ENCODE measurements at places on chromosomes 1 and 21.

GRCh38 chr1:201128476-201128875 is 1.5 kb upstream of the ASCL5 start:
- no peak for DNase-seq

DNA sequence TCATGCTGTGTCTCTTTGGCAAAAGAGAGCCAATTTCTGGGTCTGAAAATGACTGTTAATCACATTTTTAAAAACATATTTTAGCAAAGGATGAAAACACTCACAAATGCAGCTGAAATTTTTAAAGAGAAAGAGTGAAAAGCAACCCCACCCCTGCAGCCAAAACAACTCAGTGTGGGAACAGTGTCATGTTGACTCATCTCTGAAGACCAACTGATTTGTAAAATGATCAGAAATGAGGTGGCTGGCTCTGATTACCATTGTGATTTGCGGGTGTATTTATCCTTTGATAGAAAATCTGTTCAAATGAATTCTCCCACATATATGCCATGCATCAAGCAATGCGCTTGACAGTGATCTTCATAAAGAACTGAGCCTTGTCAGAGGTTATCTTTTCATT is 287.0 kb upstream of the ESRRG start:
- DNase-seq: no peak

DNA sequence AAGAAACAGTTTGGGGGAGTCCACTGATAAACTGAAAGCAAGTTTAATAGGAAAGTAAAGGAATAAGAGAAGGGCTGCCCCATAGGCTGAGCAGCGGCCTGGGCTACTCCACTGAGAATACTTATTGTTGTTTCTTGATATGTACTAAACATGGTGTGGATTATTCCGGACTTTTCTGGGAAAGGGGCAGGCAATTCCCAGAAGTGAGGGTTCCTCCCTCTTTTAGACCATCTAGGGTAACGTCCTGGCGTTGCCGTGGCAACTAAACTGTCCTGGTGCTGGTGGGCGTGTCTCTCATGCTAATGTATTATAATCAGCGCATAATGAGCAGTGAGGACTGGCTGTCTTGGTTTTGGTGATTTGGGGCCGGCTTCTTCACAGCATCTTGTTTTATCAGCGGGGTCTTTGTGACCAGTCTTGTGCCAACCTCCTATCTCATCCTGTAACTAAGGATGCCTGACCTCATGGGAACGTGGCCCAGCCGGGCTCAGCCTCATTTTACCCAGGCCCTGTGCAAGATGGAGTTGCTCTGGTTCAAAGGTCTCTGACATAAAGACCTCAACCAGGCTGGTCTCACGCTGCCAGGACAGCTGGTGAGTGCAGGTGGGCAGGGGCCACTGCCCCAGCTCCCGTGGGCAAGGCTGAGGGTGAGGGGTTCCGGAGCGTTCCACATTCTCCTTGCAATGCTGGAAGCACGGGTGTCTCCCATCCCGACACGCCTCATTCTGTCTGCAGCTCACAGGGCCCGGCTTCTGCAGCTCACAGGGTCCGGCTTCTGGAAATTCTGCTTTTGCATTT is 19.6 kb upstream of the C1orf159 start:
- DNase-seq: no peak

GRCh38 chr1:88189525-88189924 is 494.5 kb upstream of the PKN2 start:
- DNase-seq: no peak

GRCh38 chr1:207152792-207153468 is 48.9 kb downstream of the C4BPA start:
- DNase-seq: no peak

DNA sequence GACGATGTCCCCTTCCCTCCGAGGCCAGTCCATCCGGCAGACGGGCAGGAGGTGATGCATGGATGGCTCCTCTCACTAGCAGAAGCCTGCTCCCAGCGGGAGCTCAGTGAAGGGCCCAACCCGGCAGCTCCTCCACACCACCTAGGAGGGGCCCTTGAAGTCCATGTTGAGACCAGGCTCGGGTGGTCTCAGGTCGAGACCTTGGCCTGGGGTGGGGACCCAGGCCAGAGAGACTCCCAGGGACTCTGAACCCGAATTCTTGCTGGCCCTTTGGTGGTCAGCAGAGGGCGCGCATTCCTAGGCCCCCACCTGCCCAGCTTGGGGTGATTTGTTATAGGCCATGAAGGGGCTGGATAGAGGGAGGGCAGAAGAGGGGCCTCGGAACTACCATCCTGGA is 642 bp upstream of the NT5C1A start:
- DNase-seq: no peak

DNA sequence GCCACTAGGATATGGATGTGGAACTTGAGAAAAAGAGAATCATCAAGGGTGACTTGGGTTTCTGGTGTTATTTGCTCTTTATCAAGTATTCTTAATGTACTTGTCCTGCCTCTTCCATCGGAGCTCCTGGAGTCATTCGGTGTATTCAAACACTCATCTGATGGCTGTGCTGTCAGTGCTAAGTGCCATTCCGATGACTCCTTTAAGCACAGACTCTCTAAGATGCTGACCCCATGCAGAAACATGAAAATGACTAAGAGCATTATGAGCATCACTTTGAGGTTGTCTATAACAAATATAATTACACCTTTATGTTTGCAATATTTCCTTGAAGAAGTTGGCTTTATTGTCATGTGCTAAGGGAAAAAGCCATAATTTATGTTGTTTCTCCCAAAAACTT is 11.3 kb upstream of the RPL5 start:
- no peak for DNase-seq

GRCh38 chr1:184576822-184577221 is 177.8 kb downstream of the EDEM3 start:
- no peak for DNase-seq

Measured in immature natural killer cell (primary cell).